ENCODE measurements at places on chromosomes 16 and 17. TPM values are rescaled to one million over a fixed set of nuclear protein-coding genes. Genes with fewer than 3 reads are reported as not detected.

Gene CDH3
- 0.51 TPM for total RNA-seq

DNA sequence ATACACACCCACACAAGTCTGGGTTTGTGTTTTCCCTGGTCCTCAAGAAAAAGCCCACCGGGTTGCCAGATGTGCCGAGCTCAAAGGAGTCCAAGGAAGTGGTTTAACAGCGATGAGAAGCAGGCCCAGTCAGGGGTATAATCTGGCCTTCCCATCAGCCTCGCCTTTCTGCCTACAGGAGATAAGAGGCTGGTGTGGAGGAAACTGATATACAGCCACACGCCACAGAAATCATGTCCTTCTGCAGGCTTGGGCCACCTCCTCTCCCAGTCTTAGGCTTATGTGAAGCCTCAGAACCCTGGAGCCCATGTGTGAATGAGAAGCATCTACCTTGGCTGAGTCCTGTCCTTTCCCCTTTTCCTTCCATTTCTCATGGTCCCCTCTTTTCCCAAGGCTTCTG lies 43.6 kb upstream of the MMP2 start:
- no peak for DNase-seq

- DNase-seq = no peak
These were observed 1.0 kb upstream of the ATP2C2 start for GRCh38 chr16:84367297-84367680.

Gene FBXO39
- total RNA-seq = 0.90 TPM

Gene CLEC10A
- 20.6 TPM for total RNA-seq

Gene EMP2
- total RNA-seq = 68.1 TPM

GRCh38 chr17:54861471-54861983 lies 39.1 kb upstream of the TOM1L1 start:
- DNase-seq = no peak

Gene KRTAP16-1
- total RNA-seq = not detected

Gene ACSM2A
- not detected for total RNA-seq

Gene NPIPB9
- total RNA-seq = not detected

Gene CACNG3
- total RNA-seq = not detected

Gene NPIPB8
- total RNA-seq = 1.9 TPM

- DNase-seq = no peak
These were observed 192.2 kb upstream of the CDH11 start for GRCh38 chr16:65313936-65314626.

Gene OR1F1
- not detected for total RNA-seq

DNA sequence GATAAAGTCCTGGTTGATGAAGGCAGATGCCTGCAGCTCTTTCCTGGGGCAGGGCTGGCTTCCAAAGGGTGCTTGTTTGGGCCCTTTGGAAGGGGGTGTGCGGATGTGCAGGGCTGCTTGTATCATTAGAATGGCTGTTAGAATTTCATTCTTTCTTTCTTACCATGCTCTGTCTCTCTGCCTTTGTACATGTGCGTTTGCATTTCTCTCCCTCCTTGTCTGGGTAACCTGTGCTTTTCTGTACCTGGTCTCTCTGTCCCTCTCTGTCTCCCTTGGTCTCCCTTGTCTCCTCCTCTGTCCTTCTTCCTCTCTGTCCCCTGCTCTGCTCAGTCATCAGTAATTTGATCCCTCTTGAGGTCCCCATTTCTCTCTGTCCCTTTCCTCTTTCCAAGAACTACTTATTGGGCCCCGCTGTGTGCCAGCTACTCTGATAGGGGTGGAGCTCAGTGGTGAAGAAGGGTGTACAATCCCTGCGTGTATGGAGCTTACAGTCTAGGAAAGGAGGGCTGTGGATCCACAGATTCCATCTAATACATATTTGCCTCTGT lies 69.3 kb downstream of the PLCG2 start:
- no peak for DNase-seq

Gene DVL2
- 24.7 TPM for total RNA-seq

GRCh38 chr16:2383501-2383900 lies 43.0 kb upstream of the ABCA3 start:
- DNase-seq = no peak

Gene HEATR9
- total RNA-seq = not detected

DNA sequence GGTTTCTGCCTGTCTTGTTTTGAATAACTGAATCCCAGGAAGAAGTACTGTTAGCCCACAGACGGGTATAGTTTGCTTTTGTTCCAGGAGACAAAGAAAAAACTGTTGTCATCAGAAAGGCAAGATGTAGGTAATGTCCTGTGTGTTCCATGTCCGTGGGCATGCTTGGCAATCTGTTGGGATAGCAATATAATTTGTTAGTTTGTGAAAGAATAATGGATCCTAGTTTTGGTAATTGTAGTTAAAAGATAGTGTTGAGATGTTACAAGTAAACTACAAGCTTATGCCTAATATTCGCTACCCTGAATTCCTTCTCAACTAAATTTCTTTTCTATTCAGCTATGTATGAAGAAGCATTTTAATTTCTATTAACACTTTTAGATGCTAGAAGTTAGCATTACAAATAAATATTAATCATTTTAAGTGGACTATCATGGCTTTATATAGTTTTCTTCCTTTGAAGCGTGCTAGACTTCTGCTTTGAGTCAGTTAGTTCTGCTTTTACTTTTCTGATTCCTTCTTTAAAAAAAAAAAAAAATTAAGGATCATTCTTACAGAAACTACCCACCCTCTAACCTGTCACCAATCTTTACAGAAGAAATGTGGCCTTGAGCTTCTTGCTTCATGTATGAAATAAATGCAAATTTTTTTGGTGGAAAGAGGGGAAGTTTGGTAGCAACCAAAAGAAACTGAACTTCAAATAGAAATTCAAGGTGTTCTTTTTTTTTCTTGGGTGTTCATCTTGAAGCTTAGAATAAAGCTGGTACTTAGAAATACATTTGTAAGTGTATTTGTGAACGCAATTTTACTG lies 2.4 kb downstream of the EVI2A start:
- no peak for DNase-seq

DNA sequence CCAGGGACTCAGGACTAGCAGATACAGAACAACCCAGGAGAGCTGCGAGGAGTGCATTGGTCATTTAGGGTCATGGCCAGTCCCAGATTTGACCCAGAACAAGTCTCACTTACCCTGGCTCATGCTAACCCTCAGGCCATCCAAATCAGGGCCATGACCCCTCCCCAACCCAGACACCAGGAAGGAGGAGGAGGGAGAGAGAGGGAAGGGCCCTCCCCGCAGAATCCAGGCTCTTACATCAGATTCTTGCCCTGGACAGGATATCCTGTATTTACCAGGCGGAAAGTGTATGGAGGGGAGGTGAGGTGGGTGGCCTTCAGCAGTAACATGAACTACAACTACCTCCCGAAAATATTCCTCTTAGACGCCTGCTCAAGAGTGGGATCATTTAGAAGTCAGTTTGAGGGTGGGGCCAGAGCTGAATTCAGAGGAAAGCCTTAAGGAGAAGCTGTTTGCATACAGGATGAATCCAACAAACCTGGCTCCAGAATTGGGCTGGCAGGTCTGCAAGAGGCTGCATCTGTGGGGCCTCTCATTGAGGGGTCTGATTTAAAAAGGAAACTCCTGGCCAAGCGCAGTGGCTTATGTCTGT lies 2.1 kb downstream of the VAT1 start:
- DNase-seq = no peak

DNA sequence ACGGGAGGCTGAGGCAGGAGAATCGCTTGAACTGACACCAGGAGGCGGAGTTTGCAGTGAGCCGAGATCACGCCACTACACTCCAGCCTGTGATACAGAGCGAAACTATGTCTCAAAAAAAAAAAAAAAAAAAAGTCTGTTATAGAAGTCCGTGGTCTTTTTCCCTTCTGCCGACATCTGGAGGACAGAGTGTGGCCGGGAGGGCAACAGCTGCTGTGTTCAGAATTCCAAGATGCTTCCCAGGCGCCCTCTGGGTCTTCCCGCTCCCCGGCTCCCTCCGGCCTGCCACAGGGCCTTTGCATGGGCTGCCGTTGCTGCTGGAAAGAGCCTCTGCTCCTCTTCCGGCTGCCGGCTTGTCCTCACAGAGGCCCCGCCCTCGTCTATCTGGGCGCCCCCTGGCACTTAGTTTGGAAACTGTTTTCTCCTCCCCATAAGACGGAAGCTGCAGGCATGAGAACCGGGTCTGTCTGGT lies 2.4 kb upstream of the CACNA1H start:
- no peak for DNase-seq

Gene SARM1
- 10.7 TPM for total RNA-seq

Gene HBA2
- total RNA-seq = 248 TPM

DNA sequence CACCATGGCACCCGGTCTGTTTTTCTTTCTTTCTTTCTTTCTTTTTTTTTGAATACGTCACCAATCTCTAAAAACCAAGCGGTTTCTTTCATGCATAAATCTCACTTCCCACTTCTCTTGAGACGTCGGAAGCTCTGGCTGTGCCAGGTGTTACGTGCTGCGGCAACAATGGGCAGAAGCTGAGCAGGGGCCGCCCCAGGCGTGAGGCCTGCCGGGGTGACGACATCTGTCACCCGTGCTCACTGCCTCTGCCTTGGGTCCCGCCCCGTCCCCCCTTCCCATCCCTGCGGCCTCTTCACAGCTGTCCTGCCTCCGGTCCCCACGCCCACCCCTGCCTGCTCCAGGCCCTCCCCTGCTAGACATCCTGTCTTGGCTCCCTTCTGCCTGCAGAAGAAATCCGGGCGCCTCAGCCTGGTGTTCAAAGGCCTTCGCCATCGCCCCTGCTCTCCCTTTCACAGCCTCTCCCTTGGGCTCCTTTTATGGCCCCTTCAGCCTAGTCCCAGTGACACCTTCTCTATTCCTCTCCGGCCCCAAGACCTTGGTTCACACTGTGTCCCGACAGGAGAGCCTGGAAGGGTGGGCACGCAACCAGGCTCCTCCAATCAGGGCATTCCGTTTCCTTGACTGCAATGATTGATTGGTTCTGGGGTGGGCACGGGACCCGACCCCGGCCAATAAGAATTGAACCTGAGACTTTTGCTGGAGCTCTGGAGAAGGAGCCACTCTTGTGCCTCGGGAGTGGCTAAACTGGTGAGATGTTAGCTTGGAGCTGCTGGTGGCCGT lies 4.8 kb downstream of the P2RX1 start:
- no peak for DNase-seq

DNA sequence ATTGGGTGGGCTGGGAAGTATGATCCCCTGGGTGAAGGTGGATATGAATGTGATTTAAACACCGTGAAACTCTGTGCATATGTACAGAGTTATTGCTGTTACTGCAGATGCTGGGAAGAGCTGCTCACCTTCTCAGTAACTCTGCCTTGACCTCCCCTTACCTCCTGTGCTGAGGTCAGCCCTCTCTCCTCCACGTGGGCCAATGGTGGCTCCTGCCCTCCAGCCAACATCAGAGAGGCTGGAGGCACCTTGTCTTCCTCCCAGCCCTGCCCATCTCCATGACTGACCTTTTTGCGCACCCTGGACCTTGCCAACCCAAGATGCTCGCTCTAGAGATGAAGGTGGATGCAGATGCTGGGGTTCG lies 387 bp upstream of the ASB16 start:
- DNase-seq = no peak

GRCh38 chr16:78789561-78789960 lies 690.1 kb downstream of the WWOX start:
- no peak for DNase-seq

DNA sequence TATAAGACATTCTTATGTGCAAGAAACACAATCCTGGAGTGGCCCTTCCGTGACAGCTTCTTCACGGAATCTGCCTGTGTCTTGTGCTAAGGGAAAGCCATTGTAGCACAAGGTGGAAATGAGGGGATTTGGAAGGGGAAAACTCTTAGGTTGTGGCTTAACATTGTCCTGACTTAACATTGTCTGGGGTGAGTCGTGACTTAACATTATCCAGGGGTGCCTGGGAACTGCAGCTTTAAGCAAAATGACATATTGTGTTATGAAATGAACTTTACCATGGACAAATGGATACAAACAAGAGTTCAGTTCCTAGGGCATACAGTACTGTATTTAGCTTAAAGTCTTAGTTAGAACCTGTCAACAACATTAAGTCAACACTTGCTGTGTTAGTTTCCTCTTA lies 323.9 kb downstream of the CPPED1 start:
- DNase-seq = no peak

DNA sequence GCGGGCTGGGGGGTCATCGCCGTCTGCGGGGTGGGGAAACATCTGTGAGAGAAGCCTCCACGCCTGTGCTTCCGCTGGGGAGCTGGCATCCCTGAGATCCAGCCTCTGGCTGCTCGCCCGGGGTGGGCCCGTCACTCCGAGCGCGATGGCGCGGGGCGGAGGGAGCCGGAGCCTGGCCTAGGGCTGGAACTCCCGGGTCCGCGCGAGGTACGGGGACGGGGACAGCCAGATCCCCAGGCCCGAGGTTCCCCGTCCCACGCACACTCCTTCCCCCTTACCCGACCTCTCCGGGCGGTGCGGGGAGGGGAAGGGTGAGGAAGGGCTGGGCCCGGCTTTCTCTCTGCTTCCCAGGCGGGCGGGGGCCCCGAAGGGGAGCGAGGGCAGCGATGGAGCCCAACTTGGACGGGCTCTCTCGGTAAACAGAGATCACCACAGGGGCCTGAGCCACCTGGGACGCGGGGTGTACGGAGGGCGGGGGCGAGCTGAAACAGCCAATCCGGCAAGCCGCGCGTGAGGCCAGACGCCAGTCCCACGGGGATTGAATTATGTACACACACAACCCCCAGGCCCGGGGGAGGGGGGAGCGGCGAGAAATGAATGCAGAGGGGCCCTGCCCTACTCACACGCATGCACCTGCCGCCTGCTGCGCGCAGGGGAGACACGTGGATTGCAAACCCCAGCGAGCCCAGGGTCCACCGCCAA lies at the start of gene SLC16A11:
SLC16A11 (minus strand) TSS at position 596 of the 702 bp plus-strand sequence; CDS start at position 17, 579 bp downstream.
- DNase-seq = no peak

DNA sequence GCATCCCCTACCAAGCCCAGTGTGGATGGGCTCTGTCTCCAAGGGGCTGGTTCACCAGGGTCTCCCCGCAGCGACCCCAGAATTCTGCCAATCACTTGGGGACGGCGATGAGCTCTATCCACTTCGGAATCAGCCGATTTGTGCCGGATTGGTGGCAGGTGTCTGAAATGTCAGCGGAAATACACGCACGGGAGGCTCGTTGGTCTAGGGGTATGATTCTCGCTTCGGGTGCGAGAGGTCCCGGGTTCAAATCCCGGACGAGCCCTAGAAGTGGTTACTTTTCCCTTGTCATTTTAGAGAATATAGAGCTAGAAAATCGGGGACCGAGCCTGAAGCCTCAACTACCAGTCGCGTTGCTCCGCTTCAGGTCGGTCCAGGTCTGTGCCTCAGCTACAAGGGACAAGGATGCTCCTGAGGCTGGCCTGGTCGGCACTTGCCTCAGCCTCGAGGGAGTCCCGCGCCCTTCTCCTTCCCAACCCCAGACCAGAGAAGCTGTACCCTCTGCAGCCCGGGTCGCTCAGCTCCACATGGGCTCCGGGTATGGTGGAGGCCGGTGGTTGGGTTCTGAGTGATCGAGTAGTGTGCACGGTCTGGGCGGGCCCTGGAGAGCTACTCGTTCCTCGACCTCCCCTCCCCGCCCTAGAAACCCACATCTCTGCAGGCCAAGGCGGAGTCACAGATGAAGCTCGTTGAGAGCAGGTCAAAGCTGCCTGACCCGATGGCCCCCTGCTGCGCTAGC lies 16.0 kb upstream of the OR1F1 start:
- no peak for DNase-seq

Gene OTOA
- total RNA-seq = 0.48 TPM

GRCh38 chr17:17510456-17511292 lies 14.5 kb upstream of the RASD1 start:
- no peak for DNase-seq

Gene NEK8
- total RNA-seq = 2.3 TPM
